Anterior cingulate cortex (tissue), 58 donors: ENCODE measurements at places on chromosomes 1 and 21.

DNA sequence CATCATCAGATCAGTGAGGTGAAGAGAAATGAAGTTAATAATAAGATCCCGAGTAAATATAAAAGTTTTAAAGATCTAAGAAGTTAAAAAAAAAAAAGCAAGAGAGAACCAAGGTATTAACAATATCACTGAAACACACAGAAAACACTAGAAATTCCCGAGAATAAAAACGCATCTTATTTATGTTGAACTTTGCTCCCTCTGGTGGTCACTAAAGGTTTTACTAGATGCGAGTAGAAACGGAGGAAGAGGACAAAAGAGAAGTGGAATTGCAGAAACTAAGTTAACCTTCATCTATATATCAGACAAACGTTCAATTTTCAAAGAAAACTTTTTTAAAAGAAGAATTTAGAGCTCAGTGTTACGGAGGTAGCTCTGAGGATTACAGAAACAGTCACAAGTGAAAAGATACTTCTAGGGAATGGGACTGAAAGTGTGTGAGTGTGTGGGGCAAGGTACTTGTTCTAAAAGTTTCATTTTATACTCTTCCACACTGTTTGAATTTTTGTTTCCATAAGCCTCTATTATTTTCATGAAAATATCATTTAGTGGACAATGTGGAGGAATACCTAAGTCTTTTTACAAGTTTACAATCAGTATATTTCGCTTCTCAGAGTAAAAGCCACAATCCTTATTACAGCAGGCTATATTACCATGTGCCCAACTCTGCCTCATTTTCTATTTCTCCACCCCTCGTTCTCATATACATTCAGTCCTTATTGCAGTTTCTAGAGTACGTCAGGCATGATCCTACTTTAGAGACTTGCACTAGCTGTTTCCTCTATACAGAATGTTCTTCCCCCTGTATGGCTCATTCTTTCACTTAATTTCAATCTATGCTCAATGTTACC lies 19.7 kb downstream of the ACBD6 start:
- no peak for DNase-seq

DNA sequence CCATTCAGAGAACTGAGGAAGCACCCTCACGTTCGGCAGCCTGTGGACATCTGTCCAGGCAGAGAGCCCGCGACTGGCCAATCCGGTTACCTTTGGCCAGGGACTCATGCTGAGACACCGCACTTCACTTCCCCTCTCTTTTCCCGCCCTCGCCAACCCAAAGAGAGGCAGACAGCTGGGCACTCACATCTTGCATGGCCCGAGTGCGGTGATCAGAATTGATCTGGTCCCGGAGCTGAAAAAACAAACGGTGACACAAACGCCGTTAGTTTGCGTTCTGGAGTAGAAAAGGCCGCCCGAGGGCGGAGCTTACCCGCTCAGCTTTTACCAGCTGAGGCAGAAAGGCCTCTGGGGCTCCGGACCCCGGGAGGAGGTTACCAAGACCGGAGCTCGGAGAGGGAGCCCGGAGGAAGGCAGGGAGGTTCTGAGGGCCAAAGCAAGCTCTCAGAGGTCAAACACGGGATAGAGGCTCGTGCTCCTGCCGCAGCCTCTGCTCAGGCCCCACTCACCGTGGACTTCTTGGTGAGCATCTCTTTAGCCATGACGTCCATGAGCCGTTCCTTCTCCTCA lies 376 bp downstream of the SF3A3 start:
- DNase-seq, result no peak

GRCh38 chr21:26032263-26032662 lies 138.3 kb downstream of the APP start:
- no peak for DNase-seq

GRCh38 chr21:33197496-33197895 lies 32.2 kb upstream of the IFNAR2 start:
- no peak for DNase-seq

DNA sequence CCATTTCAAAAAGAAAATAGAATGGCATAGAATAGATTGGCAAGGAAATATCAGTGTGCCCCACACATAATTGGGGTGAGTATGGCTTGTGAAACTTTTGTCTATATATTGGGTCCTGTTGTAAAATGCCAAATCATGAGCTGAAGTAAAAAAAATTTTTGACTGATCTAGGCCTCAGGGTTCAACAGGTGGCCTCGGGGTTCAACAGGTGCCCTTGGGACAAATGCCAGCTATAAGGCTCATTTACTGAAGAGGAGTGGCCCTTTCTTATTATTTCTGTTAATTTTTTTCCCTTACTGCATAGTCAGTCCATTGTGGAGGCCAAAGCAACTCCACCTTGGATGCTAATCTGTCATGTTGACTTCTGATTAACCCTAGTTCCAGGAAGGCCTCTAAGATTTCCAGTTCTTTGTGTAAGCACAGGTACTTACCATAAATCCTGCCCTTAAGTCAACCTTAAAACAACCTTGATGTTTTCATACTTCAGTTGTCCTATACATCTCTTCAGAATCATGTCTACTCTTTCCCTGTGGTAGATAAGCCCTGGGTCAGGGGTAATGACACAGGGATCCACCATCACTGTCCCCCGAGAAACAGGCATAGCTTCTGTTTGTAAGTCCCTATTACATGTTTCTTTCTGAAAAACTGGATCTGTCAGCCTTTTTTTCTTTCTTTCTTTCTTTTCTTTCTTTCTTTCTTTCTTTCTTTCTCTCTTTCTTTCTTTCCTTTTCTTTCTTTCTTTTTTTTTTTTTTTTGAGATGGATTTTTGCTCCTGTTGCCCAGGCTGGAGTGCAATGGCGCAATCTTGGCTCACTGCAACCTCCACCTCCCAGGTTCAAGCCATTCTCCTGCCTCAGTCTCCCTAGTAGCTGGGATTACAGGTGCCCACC lies 16.6 kb upstream of the KDF1 start:
- DNase-seq, result no peak

DNA sequence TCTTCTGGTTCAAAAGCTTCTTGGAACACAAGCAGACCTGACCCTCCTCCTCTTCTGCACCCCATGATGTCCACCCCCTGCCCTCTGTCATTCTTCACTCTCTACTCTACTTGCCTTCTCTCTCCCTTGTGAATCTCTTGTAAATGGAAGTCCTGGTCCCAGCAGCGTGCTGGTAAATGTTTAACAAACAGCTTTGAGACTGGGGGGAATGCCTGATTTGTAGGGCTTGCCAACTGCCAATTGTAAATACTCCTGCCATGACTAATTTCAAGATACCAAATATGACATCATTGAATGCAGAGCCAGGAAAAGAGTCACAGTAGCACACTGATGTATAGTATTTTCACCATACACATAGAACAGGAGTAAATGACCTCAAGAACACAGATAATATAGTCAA lies 40.9 kb upstream of the LRRN2 start:
- no peak for DNase-seq

GRCh38 chr1:75787524-75787923 lies 1.5 kb downstream of the RABGGTB start:
- no peak for DNase-seq

DNA sequence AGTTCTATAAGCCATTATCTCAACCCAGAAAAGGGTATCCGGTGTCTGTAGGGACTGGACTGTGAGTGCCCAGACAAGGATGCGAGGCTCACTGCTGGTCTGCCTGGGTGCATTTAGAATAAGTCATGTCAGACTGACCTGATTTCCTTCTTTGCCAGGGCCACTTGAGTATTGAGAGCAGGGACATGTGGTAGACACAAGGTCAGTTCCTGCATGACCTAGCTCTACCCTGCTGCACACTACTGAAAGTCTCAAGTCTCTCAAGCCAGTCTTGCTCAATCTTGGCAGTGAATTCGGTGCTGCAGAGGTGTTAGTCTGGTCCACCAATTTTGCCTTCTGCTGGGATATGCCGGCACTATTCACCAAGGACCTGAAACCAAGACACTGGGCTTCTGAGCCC lies 180.1 kb downstream of the C1orf94 start:
- DNase-seq, result no peak

DNA sequence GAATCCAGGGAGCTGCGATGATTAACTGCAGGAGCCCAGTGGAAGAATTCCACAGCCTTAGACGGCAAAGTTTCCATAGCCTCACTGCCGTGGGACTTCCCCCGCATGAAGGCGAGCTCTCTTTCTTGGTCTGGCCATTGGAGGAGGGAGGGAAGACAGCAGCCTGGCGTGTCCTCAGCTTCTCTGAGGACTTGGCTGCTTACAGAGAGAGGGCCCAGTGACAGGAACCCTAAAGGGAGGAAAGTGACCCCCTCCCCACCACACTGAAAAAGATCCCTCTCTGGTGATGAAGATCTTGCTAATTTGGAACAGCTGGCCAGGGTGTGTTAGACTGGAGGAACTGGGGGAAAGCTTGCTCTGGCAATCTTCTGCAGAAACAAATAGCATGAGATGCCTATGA lies 41.0 kb downstream of the ATP2B4 start:
- DNase-seq, result no peak

DNA sequence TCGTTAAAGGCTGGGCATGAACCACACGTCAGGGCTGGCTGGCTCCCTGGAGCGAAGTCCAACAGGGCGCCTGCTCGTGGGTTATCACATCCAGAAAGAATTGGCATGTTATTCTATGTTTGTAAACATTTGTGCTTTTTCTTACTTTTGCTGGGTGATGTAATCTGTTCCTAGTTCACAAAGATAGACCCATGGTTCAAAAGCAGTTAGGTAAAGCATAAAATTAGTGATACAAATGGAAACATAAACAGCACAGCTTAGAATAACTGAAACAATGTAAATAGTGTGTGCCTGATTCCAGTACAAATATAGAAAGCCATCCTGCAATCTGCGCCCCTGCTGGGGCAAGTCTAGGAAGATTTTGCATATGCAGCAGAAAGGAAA lies 184.0 kb upstream of the C1orf174 start:
- no peak for DNase-seq

DNA sequence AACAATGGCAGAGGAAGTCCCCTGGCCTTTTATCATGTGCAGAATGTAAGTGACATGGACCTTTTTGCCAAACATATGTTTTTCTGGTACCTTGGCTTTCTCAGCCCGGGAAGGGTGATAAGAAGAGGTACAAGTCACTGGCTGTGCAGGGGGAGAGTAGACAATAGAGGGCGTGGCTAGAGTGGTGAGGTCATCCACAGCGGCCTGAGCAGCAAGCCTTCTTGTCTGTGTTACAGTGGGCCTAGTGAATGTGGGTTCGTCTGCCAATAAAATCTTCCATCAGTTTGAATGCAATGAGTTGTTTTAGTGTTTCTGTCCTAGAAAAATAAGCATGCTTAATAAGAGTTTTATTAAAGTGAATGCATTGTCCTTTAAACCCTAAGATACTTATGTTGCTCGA lies 59.0 kb upstream of the PGD start:
- peak; percentile 71 for DNase-seq

DNA sequence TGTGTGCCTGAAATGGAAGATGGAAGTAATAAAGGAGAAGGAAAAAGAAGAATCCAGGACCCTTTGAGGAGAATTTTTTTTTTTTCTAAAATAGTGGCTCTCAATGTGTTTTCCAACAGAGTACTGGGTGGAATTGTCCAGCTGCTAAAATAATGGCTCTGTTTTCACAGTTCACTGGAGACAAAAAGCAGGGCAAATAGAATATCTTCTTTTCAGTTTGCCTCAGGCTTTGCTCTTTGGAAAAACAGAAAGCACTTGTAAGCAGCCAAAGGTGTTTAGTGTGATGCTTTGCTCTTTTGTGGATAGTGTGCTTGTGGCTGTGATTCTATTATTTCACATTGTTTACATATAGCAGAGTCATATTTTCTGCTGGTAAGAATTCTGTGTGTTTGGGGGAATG lies 77.4 kb upstream of the MROH9 start:
- DNase-seq, result no peak

GRCh38 chr1:30732277-30732996 lies 9.1 kb upstream of the MATN1 start:
- no peak for DNase-seq

GRCh38 chr1:17594690-17595601 lies 55.4 kb downstream of the ARHGEF10L start:
- no peak for DNase-seq

DNA sequence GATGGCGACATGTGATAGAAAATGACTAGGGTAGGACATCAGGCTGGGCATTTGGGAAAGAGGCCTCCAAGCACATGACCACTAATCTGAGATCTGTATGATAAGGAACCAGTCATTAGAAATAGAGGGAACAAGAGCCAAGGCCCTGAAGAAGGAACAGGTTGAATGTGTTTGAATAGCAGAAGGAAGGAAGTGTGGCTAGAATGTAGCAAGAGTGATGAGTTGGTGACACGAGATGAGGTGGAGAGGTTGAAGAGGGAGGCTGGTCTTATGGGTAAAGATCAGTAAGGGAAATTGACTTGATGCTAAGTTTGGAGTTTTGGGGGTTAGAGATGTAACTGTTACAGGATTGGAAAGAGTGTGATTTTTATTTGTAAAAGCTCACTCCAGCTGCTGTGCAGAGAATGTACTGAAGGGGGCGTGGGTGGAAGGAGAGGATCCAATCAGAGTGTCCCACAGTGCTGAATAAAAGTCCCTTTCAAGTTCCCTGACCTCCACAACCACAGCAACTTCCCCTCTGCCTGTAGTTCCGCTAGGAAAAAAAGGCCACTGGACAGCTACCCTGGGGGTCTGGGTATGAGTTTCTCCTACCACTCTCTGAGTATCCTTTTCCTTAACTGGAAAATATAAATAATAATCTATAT lies 295.0 kb downstream of the OMA1 start:
- no peak for DNase-seq

DNA sequence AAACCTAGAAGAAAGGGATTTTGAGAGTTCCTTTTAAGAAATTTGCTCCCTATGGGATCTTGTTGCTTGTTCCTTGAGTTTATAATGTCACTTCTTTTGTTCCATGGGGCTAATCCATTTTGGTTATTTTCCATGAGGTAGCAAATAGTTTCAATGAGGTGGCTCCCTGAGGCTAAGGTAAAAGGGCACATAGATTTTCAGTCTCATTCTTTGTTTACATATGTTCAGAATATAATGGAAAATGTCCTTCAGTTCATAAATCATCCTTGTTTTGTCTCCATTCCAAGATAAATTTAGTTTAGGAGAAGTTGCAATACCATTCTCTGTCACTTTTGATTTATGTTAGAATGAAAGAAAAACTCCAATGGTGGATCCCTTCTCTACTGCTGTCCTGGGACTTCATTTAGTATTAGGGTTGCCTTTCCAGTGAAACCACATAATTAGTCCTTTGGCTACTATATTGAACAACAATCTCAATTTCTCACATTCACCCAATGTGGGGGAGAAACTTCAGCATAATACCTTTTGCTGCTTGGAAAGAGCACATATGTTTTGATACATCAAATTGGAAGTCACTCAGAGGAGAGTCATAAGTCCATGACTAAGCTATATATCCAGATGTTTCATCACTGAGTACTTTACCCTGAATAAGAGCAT lies 80.9 kb upstream of the ADAMTS5 start:
- DNase-seq, result no peak

GRCh38 chr21:44800103-44800502 lies 1.5 kb downstream of the UBE2G2 start:
- DNase-seq, result no peak

- DNase-seq, result no peak
Measured at GRCh38 chr1:17640393-17640792, 100.9 kb downstream of the ARHGEF10L start.

DNA sequence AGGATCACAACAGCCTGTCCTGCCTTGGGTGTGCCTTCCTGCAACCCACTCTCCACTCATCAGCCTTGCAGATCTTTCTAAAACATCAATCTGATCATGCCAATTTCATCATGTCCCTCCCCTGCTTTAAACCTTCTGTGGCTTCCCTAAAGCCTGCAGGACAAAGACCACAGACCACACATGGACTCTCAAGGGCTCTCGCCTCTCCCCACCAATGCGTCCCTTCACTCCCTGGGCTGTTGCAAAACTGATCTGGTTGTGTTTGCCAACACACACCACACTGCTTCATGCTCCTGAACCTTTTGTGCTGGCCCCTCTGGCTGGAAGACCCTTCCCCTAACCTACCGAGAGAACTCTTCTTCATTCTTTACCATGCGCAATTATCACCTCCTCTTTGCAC lies 72.4 kb downstream of the ITPKB start:
- no peak for DNase-seq

GRCh38 chr1:107724648-107725047 lies 240.3 kb downstream of the VAV3 start:
- DNase-seq, result no peak
